ENCODE measurements at places on chromosomes 13 and 19.

DNA sequence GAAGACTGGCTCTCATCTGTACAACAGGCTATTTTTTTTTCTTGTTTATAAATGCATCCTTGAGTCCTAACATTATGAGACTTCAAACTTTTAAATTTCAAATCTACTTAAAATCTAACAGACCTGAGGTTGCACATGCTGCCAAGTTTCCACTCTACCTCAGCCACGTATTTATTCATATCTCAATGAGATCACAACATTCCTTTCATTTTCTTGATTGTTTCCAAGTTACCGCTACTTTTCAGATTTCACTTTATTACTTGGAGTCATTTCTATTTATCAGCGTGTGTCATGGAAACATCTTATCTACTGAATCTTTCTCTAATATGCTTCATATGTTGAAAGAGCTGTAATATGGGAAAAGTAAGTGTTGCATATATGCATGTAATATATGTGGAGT, 1257.5 kb upstream of the ATXN8OS start:
- no peak for DNase-seq

- no peak for DNase-seq
Measured at GRCh38 chr19:30780456-30780855, 408.3 kb downstream of the ZNF536 start.

DNA sequence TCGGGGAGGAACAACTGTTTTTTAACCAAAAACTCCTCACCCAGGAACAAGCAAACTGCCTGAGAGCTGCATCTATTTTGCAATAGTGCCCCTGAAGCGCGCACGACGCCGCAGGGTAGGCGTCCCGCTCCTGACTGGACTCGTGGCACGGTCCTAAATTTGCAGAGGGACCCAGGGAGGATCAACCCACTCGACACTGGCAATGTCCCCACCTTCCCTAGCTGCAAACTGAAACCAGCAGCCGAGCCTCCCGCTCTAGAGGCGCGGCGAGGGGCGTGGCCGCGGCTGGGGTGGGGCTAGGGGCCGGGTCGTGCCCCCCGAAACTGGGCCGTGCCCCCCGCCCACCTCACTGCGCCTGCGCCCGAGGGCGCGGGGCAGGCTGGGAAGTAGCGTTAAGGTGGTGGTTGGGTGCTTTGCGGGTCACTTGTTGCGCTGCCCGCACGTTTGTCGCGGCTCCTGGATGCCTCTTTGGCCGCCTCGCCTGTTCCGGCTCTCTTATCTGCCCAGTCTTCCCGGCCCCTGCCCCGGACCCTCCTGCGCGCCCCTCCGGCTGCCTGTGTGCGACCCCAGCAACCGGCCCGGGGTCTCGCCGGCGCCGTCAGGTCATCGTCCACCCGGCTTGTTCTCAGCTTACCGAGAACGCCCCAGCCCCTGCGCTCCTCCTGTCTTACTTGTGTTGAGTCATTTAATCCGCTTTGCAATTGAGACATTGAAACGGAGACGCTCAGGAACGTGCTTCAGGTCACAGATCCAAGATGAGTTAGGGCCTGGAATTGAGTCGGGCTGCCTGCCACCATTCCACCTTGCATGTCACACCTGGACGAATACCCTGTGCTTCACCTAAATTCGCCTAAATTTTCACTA, 37.9 kb upstream of the LSM14A start:
- peak; percentile 85 for DNase-seq

- DNase-seq, result no peak
Measured at GRCh38 chr13:98916403-98916802, 61.5 kb downstream of the DOCK9 start.

DNA sequence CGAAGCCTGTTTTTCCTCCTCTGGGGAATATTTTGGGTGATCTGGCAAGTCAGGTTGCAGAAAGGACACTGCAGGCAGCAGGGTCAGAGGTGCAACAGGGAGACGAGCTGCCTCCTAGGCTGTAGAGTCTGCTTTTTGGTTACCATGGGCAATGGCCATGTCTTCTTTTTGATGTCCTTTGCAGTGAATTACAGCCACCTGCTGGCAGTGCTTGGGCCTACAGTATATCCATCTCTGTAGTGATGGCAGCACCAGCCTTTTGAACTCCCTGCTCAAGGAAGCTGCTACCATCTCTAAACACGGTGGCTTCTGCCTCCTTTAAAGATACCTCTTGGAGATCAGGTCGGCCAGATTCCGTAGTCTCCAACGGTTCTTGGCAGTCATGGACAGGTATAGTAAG, 73.9 kb downstream of the WTIP start:
- no peak for DNase-seq

DNA sequence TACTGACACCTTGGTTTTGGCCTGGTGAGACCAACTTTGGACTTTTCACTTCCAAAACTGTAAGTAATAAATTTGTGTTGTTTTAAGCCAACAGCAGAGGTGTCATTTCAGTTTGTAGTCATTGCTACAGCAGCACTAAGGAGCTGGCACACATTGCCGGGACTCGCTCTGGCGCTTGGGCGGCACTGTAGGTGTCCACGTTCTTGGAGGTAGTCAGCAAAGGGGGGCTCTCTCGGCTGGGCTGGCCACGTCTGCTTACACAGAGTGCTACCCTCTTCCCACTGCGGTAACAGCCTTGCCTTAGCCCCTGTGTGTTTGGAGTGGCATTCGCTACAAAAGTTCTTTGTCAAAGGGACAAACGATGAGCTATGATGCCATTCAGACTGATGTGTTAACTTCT, 44.7 kb downstream of the HTR2A start:
- DNase-seq, result no peak

DNA sequence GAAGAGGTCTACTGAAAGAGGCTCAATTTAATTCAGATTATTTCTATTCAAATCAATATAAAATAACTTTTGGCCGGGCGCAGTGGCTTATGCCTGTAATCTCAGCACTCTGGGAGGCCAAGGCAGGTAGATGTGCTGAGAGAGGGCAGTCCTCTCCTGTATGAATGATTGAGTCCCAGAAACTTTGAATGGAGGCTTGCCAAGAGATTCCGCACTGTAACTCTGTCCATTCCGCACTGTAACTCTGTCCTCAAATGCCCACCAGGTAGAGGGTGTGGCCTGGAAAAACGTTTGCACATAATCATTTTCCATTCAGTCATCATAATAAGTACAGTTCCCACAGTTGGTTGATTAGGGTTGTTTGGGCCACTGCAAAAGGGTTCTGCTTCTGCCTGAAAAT, 274.7 kb upstream of the SOX21 start:
- no peak for DNase-seq

GRCh38 chr13:101512650-101513049, 60.2 kb downstream of the ITGBL1 start:
- DNase-seq, result no peak

DNA sequence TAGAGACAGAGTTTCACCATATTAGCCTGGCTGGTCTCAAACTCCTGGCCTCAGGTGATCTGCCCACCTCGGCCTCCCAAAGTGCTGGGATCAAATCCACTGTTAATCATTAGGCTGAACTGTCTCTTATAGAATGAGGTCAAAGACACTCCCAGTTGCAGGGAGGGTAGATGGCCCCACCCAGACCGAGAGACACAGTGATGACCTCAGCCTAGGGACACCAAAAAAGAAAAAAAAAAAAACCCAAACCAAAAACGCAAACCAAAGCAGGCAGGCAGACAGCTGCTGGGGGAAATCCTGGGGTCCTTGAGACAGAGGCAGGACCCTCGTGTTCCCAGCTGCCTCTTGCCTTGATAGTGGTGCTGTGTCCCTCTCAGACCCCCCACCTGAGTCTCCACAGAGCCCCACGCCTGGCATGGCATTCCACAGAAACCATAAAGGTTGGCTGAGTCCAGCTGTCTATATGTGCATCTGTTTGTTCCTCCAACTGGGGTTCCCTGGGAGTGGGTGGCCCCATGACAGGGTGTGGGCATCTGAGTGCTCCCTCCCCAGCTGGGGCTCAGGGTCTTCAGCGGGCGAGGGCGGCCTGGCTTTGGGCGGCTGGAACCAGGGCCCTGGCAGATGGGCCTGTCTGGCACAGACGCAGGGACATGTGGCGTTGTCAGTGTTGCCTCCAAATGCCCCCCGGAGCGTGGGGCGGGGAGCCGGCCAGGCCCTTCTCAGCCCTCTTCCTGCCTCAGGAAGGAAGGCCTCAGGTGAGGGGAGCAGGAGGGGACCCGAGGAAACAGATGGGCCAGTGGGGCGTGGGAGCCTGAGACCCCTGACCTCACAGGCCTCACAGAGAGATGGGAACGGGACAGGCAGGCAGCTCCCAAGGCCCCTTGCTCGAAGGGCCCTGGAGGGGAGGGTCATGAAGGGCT, 5.2 kb downstream of the DAND5 start:
- no peak for DNase-seq

DNA sequence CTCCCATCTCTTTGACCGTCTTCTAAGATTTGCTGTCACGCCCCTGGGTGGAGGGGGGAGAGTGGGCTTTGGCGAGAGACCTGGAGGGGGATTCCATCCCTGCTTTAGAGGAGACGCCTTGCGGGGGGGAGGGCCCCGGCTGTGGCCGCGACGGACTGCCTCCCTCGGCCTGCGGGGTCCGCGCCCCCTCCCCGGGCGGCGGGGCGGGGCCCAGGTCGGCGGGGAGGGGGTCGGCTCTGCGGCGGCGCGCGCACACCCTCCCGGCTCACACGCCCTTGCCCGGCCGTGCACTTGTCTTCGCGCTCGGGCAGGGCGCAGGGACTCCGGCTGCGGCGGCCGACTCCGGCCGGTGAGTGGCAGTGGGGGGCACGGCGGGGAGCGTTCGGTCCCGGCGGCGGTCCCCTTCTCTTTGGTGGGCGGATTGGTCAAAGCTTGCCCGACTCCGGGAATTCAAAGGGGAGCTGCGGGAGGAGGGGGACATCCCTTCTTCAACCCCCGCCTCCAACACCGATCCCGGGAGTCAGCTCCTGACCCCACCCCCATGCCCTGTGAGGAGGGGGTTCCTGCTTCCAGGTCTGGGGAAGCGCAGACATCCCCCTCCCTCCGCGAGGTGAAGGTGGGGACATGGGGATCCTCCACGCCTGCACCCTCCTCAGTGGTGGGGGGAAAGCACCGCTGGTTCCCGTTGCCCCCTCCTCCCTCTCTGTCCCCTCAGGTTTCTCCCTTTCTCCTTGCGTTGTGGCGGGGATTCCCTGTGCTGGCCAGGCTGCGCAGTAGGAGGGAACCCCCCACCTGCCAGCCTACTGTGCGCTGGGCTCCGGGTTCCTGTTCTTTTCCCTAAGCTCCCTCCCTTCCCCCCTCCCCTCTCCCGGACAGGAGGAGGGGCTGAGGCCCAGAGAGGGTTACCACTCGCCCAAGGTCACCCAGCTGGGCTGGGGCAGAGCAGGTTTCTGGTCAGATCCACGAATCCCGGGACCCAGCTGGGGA, 14.6 kb upstream of the KCNN1 start:
- DNase-seq, result no peak

DNA sequence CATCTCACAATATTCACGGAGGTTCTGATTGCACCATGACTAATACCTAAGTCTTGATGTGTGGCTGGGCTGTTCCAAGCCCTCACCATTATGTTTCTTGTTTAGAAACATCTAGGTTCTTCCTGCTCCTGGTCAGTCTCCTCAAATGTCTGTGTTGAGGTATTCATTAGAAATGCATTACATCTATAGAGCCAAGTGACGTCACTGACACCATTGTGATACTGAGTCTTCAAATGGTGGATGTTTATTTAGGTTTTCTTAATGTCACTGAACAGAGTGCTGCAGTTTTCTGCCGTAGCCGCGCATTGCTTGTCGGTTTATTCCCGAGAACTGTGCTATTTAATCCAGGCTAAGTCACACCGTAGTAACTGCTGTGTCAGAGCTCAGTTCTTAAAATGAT, 142.4 kb upstream of the SPACA7 start:
- DNase-seq, result no peak

DNA sequence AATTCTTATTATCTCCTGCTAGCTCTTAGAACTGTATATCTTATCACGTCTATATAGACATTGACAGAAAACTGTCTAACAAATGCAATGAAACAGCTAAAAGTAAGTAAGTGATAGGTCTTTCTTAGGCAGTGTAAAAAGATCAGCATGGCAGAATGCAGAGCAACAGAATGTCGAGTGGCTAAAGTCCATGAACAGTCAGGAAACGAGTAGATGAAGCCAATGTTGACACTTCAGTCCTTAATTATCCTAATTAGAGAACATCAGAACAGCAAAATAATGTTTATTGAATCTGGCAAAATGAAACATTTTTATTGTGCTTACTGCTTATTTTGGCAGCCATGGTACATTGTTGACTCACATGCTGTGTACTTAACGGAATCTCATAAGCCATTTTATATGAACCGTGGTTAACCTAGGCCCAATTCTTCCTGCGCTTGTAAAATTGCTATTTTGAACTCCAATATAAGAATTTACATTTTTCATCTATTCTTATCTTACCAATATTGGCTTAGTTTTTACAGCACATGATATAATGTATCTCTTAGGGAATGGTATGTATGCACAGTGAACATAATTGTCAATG, 748.1 kb downstream of the DACH1 start:
- DNase-seq, result no peak

DNA sequence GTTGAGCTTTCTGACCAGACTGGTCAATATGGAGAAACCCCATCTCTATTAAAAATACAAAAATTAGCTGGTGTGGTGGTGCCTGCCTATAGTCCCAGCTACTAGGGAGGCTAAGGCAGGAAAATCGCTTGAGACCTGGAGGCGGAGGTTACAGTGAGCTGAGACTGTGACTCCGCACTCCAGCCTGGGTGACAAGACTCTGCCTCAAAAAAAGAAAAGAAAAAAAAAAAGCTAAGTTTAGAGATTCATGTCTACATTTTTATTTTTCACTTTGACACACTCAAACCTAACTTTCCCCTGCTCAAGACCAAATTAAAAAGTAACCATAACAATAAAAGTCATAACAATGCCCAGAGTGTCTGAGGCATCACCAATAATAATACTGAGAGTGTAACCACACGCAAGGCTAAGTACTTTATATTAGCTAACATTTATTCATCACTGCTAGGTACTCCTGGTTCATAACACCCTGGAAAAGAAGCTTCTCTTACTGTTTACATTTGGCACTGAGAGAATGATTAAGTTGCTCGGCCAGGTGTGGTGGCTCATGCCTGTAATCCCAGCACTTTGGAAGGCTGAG, 5.7 kb downstream of the IRGC start:
- no peak for DNase-seq

- DNase-seq, result no peak
Measured at GRCh38 chr13:48635478-48635877, 18.3 kb upstream of the CYSLTR2 start.

- DNase-seq, result no peak
Measured at GRCh38 chr13:35714121-35714520, 237.6 kb upstream of the MAB21L1 start.

- DNase-seq, result no peak
Measured at GRCh38 chr13:88464851-88465250, 793.7 kb downstream of the SLITRK5 start.

DNA sequence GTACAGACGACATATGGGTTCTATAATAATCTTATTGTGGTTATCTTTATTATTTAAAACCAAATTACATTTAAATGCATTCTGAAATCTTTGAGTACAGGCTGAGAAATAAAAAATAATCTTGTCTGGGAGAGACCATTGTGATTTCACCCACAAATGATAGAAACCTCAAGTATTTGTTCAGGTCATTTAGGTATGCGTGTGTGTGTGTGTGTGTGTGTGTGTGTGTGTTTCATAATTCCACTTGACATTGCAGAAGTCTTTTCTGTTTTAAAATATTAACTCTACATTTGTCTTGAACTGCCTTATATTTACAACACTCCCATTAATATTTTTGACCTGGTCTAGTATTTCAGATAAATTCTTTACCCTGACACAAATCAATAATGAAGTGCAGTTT, 126.9 kb downstream of the SPRY2 start:
- DNase-seq, result no peak

- no peak for DNase-seq
Measured at GRCh38 chr19:30842926-30843325, 470.7 kb downstream of the ZNF536 start.
